Lung microvascular endothelial cell (primary cell): ENCODE measurements at places on chromosomes 12 and 14. TPM values are rescaled to one million over a fixed set of nuclear protein-coding genes. Genes with fewer than 3 reads are reported as not detected.

DNA sequence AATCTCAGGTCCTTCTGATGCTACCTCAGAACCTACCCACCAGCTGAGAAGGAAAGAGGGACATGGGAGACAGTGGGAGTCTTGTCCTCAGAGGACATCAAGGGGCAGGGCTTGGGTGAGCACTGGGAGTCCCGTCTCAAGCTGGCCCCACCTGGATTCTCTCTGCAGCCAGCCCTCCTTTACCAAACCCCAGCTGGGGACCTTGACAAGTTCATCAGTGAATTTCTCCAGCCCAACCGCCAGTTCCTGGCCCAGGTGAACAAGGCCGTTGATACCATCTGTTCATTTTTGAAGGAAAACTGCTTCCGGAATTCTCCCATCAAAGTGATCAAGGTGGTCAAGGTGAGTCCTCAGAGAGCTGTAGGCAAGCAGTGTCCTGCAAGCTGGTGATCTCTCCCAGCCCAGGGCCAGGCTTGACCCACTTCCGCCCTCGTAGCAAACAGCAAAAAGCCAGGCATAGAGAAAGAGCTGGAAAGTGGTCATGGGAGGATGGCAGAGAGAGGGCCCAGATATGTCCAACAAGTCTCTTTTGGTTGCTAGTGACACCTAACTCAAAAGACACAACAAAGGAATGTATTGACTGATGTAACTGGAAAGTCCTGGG lies 14.2 kb upstream of the OAS2 start:
- DNase-seq, result no peak

- peak; percentile 64 for DNase-seq
Observed at GRCh38 chr12:49367381-49368239, at the start of gene SPATS2. TSS of gene SPATS2 (plus strand) at chr12:49367462. CDS start at chr12:49461013, 93,551 bp downstream.

DNA sequence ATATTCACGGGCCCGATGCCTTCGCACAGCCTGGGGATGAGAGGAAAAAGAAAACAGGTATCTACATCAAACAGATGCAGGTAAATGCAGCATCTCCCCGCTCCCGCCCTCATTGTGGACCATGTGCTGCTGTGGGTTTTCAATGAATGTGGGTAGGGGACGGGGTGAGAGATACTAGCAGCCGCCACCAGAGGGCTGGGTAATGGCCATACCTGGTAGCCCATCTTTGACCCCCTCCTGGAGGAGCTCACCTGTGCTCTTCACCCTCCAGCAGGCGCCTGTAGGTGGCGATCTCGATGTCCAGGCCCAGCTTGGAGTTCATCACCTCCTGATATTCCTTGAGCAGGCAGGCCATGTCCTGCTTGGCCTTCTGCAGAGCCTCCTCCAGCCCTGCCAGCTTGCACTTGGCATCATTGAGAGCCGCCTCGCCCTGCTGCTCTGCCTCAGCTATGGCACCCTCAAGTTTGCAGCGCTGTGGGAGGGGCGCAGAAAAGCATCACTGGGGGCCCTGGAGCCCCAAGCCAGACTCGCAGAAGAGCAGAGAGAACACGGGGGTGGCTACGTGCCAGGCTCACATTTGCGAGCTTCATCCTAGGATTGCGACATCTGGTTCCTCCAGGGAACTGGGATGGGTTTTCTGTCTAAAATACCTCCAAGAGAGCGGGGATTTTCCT lies 10.2 kb downstream of the KRT82 start:
- DNase-seq, result no peak

Gene LGR5
- not detected in 2 replicates for total RNA-seq
